ENCODE measurements at places on chromosomes 5 and 9.

- no peak for DNase-seq
These were observed 626.4 kb upstream of the NUDT12 start for GRCh38 chr5:104189031-104189430.

- DNase-seq = no peak
These were observed 16.1 kb upstream of the DRD1 start for GRCh38 chr5:175460126-175460525.

DNA sequence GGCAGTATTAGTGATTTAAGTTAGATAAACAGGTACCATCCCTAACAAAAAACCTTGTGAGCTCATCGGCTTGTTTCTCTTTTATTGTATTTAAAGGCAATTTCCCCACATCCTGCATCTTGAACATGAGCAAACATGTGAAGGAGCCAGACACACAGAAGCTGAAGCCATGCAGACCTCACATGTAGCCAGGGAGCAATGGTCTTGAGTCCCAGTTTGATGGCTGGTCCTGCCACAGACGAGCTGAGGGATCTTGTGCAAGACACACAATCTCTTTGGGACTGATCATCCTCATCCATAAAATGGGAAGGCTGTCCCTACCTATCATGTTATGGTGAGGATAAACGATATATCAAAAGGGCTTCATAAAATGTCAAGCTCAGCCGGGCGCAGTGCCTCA, 29.6 kb upstream of the XPA start:
- no peak for DNase-seq

DNA sequence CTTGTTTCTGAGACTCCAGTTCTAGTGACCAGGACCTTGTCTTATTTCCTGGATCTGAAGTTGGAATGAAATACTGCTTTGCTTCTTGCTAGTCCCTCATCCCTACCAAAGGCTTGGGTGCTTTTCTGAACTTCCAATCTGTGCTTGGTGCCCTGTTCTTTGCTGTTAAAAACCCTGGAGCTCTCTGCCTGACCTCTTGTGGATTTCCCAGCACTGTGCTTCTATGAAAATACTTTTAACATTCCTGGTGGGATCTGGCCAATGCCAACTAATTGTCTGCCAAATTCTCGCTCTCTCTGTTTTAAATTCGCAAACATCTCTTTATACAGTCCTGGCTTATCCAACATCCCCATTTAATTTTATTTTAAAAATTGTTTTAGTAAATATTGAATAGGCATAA, 26.7 kb upstream of the CSNK1G3 start:
- no peak for DNase-seq

GRCh38 chr5:134427540-134428041, 15.9 kb upstream of the CDKN2AIPNL start:
- peak; percentile 75 for DNase-seq

GRCh38 chr9:14323083-14323971, 9.4 kb upstream of the NFIB start:
- no peak for DNase-seq
